A549 treated with DMSO at 1 μM for 4 hours (cell line): ENCODE measurements at places on chromosomes 11 and 22. TPM values are rescaled to one million over a fixed set of nuclear protein-coding genes. Genes with fewer than 3 reads are reported as not detected.

PRR33 gene
- total RNA-seq, result not detected in 5 replicates

OR5P2 gene
- total RNA-seq, result not detected in 5 replicates

CABP4 gene
- not detected in 5 replicates for total RNA-seq

RAG2 gene
- not detected in 5 replicates for total RNA-seq

ELMOD1 gene
- total RNA-seq, result 0.18 to 0.34 TPM (median 0.32 TPM) in 5 replicates

OR52I1 gene
- not detected in 5 replicates for total RNA-seq

CWF19L2 gene
- 3.7 to 5.1 TPM (median 4.3 TPM) in 5 replicates for total RNA-seq

DKK3 gene
- 10.7 to 15.7 TPM (median 13.4 TPM) in 5 replicates for total RNA-seq

PANX2 gene
- total RNA-seq, result 5.8 to 7.5 TPM (median 6.3 TPM) in 5 replicates

TECTA gene
- total RNA-seq, result 0.04 to 0.13 TPM (median 0.08 TPM) in 5 replicates

MS4A12 gene
- not detected in 5 replicates for total RNA-seq

CDK2AP2 gene
- 67.0 to 103 TPM (median 89.2 TPM) in 5 replicates for total RNA-seq

DERL3 gene
- total RNA-seq, result 0.43 to 0.69 TPM (median 0.47 TPM) in 5 replicates

ROBO4 gene
- total RNA-seq, result 0.02 to 0.07 TPM in 2 of 5 replicates, not detected in the others

SCUBE2 gene
- total RNA-seq, result 0.21 to 0.52 TPM (median 0.44 TPM) in 5 replicates

SIAE gene
- total RNA-seq, result 13.0 to 17.1 TPM (median 14.1 TPM) in 5 replicates

PRG3 gene
- total RNA-seq, result not detected in 5 replicates

OR52N4 gene
- total RNA-seq, result not detected in 5 replicates

GLYATL1 gene
- total RNA-seq, result not detected in 5 replicates

OR51E1 gene
- not detected in 5 replicates for total RNA-seq
